ENCODE measurements at places on chromosomes 13 and 19. TPM values are rescaled to one million over a fixed set of nuclear protein-coding genes. Genes with fewer than 3 reads are reported as not detected.

The C5AR2 gene
- 0.19 TPM for total RNA-seq

The LRRC25 gene
- not detected for total RNA-seq

- ATAC-seq = no peak
Observed at GRCh38 chr13:75173457-75174356, 308.3 kb downstream of the TBC1D4 start.

DNA sequence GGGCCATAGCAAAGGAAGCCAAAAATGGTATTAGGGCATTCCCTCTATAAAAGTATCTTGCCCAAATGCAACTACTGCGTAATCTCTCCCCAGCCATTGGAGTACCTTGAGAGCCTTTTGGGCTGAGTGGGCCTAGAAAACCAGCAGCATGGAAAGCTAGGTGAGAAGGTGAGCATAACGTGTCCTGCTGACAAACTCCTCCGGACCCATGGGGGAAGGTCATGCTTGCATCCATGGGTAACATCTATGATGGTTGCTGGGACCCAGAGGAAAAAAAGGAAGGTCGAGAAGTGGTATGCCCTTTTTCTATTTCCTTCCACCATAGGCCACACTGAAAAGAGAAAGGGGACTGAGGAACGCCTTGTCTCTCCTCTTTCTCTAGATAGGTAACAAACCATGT lies 57.4 kb downstream of the ZNF728 start:
- no peak for ATAC-seq

DNA sequence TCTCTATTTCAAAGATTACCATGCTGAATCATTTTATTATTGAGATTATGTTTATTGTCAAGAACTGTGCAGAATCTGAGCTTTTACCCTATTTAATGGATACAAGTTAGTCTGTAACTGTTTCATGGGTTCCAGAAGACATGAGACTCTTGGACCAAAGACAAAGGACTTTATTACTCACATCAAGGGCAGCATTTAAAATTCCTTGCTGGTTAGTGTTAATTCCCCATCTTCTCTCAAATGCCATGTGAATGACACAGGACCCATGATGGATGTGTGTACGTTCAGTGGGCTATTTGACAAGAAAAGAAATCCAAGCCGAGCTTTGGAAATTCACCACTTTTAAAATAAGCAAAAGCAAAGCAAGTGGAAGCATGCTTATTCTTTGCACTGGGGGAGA lies 139.9 kb downstream of the PCDH20 start:
- ATAC-seq = no peak
